NCI-H2081 treated with DMSO at 0.1 percent for 48 hours (cell line): ENCODE measurements at places on chromosomes 4 and X.

- DNase-seq: no peak
These were observed 5.7 kb downstream of the ZNF280C start for GRCh38 chrX:130263016-130263415.

DNA sequence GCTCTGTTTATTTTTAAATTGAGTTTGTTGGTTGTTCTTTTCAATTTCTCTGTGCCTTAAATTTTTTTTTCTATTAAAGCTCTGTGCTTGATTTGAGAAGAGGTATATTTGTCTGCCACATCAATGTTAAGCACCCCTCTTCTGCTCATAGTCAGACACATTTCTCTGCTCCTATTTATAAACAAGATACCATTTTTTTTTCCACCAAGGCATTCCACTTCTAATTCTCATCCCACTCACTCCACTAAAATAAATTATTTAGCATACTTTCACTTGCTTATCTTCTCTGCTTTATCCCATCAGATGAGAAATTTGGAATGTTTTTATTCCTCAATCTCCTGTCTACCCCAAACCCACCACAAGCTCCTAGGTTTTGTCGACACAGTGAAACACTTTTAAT lies 127.0 kb upstream of the PDE5A start:
- DNase-seq: no peak

GRCh38 chr4:169279108-169279507 lies 8.4 kb upstream of the SH3RF1 start:
- DNase-seq: no peak

DNA sequence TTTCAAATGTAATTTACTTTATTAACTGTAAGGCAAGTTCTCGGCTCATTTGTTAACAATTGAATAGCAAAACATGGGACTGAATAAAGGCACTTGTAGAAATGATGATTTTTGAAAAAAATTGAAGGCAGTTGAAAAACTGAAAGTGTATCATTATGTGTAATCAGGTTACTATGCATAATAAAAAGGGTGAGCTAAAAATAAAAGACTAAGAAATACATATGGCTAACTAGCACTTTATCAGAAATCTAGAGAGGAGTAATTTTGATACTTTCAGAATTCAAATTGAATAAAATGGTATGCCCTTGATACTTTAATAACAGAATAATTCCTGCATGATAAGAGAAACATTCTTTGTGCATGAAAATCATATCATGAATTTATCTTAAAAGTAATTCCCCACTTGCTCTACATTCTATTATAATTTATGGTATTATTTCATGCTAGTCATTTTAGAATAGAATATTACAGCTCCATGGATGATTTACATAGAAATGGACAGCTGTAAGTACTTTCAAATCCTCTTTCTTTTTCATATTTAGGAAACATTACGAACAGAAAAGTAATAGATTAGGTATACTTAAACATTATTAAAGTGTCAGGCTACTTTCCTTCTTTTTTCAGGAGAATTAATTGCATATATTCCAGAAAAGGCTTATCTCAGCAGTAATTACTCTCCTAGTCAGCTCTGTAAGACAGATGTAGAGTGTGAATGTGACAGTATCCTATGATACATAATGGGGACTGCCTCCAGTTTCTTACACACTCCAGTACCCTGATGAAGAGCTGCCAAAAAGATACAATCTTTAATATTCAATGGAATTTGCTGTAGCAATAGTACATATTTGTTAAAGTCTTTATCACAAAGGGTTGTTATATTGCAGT lies 697.3 kb downstream of the CCSER1 start:
- no peak for DNase-seq

DNA sequence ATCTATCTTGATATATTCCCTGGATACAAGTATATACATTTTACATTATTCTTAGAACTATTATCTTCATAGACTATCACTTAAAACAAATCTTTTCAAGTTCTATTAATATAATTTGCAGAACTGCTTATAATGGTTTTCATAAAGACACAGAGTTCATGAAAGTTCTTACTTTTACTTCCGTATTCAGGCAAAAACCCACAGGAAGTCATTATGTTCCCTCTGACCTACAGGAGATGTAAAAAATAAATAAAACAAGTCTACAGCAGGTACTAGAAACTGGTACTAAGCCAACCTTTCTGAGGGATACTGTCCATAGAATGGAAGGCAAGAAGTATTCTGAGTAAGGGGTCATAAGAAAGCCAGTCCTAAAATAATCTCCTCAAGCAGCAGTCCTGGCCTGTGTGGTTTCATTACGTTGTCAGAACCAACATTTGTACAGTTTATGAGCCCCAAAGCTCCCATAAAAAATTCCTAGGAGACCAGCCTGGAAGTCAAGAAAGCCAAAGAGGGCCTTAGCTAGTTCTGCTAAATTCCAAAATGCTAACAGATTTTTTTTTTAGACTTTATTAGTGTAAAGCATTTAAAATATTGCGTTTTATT lies 68.6 kb downstream of the CAMK2D start:
- no peak for DNase-seq

DNA sequence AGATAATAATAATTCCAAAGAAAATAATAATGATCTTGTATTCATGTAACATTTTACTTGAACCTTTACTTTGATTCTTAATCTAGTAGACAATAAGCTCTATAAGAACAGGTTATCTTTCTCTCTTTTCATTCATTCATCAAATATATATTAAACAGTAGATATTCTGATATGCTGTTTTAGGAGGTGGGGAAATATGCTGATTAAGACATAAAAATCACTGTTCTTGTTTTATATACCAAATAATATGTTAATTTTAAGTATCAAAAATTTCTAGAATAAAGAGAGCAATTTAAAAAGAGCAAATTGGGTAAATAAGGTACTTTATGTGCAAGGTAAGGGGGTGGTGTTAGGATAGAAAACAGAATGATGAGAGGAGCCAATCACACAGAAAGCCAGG lies 401.9 kb downstream of the PDHA2 start:
- DNase-seq: no peak

- no peak for DNase-seq
These were observed 208.9 kb upstream of the SLIT2 start for GRCh38 chr4:20042769-20043168.

DNA sequence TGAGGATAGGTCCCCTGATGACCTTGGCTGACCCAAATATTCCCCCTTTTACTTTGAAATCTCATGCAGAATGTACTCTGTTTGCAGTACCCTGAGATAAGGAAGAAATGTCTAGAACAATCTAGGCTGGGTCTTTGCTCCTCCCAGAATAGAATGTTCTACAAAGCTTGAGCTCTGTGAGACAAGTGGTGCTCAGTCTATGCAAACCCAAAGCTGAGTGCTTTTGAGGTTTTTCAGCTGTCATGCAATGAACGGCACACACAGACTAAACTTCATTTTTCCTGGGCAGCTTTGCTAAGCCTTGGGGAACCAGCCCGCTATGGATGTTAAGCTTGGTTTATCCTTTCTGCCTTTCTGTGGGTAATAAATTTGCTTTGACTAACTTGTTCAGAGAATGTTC lies 513.6 kb downstream of the FAT4 start:
- no peak for DNase-seq

GRCh38 chr4:148814030-148814429 lies 371.8 kb upstream of the NR3C2 start:
- no peak for DNase-seq

- DNase-seq: no peak
These were observed 8.6 kb upstream of the GPRIN3 start for GRCh38 chr4:89316211-89316610.

DNA sequence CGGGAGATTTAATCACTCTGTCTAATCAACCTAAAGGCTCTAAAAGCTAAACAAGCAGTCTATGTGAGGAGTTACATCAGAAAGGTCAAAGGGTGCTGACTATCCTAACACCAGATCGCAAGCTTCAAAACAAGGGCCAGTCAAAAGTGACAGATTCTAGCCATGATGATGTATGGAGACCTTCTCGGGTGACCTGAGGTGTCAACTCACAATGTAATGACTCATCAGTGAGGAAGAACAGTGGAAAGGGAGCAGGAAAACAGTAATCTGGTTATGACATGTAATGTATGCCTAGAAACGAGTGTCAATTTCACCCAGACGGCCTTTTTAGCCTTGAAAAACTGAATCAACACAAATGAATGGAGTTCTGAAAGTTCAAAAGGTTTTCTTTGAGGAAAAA lies 375.3 kb downstream of the IDS start:
- DNase-seq: no peak

GRCh38 chr4:56433280-56433679 lies 2.1 kb downstream of the PPAT start:
- no peak for DNase-seq

GRCh38 chrX:66042307-66043077 lies 2.6 kb upstream of the VSIG4 start:
- DNase-seq: no peak

DNA sequence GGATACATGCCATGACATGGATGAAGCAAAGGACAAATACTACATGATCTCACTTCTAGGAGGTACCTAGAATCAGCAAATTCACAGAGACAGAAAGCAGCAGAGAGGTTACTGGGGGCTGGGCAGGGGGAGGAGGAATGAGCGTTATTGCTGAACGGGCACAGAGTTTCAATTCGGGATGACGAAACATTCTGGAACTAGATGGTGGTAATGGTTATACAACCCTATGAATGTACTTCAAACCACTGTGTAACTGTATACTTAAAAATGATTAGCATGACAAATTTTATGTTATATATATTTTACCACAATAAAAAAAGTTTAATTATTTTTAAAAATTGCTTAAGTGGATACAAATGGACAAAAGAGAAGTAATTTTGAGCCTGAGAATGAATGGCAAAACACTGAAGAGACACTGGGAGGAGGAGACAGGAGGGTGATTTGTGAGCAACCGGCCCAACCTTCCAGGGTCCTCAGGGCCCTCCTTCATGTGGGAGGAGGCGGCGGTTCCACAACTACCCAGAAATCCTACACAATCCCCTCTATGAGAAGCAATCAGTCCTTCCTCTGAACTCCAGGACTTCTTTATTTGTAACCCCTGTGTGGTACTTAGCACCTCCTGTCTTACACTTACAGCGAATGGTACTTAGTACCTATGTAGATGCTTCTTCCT lies 14.1 kb downstream of the ACSL1 start:
- no peak for DNase-seq

DNA sequence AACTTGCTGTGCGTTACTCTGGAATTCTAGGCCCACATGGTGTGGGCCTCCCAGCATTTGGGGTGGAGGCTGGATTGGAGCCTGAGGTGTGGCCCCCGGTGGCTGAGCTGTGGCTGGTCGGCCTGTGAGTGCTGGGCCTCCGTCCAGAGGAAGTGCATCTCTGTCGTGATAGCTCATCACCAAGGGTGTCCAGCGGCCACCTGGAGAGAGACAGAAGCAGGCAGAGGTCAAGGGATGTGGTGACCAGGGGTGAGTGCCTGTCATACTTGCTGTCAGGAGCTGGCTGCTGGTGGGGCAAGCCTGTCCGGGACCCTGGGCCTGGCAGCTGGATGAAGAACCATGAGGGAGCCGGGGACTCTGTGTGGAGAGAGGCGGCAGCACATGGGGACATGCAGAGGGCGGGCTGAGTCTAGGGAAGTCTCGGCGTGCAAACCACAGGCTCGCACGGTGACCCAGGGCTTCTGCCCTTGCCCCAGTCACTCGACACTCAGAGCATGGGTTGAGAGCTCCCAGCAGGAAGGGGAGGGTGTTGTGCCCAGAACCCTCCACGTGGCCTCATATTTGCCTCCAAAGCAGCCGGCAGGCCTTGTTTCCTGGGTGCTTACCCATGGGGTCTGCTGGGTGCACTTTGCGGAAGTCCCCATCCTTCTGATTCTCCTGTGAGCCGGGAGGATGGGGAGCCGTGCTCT lies 6.2 kb downstream of the SORCS2 start:
- DNase-seq: no peak

DNA sequence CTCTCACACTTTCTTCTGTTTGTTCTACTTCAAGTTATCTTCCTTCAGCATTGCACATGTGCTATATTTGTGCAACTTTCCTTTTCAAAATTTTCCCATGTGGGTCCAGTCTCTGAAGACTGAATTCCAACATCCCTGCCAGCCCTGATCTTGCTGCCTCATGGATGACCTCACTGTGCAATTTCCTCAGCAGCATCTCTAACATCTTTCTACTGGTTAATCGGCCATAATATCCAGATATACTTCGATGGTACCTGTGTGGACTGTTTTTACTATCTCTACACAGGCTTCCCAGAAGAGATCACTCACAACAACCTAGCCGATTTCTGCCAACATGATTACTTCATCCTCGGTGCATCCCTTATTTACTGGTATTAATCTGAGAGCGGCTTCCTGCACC lies 41.5 kb downstream of the GPM6A start:
- no peak for DNase-seq

- DNase-seq: no peak
These were observed 618.1 kb downstream of the PPP4R3C start for GRCh38 chrX:26845056-26845455.

- DNase-seq: no peak
These were observed 251.8 kb upstream of the SLIT2 start for GRCh38 chr4:19999775-20000414.

GRCh38 chr4:165721815-165722214 lies 151.2 kb upstream of the TLL1 start:
- no peak for DNase-seq

- no peak for DNase-seq
These were observed 5.4 kb upstream of the MSX1 start for GRCh38 chr4:4853921-4854648.

GRCh38 chr4:5995901-5996623 lies 22.2 kb downstream of the C4orf50 start:
- DNase-seq: no peak

DNA sequence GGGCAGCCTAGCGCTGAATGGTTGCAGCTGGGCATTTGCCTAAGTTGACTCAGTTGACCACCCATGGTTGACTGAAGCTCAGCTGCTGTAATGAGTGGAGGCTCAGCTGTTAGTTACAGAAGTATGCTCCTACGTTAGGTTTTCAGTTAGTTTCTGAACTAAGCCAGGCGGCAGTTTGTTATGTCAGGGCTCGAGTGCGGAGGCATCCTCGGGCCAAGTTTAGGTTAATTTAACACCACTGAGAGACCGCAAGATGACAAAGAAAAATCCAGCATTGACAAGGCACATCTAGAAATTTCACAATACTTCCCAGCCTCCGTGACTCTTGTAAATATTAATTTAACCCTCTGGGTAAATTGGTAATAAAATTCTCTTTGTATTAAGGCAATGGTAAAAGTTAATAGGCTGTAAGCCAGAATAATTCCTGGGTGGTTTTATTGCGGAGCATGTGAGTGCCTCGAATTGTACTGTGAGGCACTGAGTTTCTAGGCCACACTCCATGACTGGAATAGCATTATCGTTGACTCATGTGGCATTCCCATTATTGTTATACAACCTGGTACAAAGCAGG lies 33.1 kb upstream of the CDKN2AIP start:
- DNase-seq: no peak

- DNase-seq: no peak
These were observed 11.8 kb downstream of the DGKQ start for GRCh38 chr4:961351-962230.

DNA sequence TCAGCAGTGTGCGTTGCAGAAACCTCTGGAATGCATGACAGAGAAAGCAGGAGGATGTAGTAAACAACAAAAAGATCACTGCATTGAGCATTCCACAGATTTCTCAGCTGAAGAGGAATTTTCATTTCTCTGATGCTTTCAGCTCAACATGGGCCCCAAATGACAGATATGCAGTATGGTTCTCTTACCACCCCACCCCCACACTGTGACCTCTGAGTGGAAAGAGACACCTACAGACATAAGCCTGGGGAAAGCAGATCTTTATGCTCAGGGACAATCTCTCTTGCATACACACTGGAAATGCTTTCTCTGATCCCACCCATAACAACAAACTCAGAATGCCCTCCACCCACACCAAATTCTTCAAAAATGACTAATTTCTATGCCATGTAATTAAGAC lies 983.7 kb upstream of the LCORL start:
- DNase-seq: no peak
